ENCODE measurements at places on chromosomes 12 and 14.
A peak's percentile ranks its signal among the peaks of the same experiment; 100 is the strongest.

- DNase-seq = peak; percentile 49
Observed at GRCh38 chr12:131882804-131883520, 11.5 kb upstream of the ULK1 start.

- no peak for DNase-seq
Observed at GRCh38 chr12:46523863-46524770, 151.5 kb upstream of the SLC38A2 start.

GRCh38 chr12:26428420-26428819 is 233.0 kb downstream of the SSPN start:
- DNase-seq = no peak

DNA sequence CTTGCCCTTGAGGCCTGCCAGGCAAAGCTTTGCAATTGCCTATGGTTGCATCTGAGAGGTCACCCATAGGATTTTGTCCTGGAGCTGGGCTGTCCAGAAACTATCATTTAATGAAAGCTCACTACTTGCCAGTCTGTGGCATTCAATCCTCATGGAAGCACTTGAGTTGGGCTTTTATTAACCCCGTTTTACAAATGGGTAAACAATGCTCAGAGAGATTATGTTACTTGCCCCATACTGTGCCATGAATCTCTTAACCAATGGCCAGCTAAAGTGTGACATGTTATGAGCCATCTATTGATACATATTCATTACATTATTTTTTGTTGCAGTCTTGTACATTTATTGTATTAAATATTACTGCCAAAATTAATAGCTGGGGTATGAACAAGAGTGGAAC is 35.9 kb downstream of the PDZRN4 start:
- no peak for DNase-seq

DNA sequence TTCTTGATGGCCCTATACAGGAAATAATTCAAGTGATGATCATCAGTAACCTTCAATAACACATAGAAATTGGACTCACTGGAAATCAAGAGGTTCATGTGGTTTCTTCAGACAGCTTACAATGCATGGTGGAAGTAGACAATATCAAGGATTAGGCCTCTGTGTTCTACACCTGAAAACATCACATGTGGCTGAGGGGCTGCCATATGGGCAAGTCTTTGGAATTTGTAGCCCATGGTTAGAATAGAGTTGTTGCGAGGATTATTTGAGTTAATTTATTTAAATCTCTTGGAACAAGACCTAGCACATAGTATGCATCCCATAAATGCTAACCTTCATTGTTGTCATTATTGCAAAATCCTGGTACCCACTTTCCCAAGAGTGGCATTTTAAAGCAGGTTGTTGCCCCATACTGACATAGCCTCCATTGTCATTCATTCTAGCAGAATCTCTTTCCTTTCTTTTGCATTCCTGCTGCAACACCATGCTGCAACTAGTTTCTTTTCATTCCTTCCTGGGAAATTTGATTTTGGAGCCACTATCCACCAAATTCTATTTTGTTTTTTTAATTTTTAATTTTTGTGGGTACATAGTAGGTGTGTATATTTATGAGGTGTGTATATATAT is 352.7 kb upstream of the NAV3 start:
- no peak for DNase-seq

- no peak for DNase-seq
Observed at GRCh38 chr14:106269029-106269428, 742.6 kb downstream of the TMEM121 start.

DNA sequence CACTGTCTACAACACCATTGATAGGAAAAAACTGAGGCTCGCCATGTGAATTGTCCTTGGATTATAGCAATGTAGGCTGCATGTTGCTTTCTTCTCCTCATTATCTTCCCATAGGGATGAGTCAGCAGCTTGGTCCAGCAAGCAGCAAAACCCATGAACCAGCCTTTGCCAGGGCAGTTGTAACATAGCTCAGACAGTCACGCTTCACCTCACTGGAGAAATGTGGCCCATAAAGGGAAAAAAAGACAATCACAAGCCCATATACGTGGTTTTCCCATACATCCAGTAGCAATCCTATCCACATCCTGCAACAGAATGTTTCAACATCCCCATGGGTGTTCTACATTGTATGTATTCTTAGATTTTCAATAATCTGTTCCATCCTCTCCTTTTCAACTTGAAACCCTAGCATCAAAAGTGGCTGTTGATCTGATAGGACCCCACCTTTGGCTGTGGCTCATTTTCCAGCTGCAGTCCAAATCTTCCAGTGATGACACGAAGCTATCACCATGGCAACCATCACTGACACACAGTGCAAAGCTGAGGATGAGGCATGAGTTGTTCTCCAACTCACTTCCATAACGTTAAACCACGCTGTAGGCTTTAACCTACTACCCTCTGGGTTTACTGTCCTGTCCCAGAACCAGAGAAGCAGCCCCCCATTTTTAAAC is 34.0 kb downstream of the GRIN2B start:
- no peak for DNase-seq

- DNase-seq = peak; percentile 38
Observed at GRCh38 chr14:90534091-90534837, 137.4 kb downstream of the CALM1 start.

DNA sequence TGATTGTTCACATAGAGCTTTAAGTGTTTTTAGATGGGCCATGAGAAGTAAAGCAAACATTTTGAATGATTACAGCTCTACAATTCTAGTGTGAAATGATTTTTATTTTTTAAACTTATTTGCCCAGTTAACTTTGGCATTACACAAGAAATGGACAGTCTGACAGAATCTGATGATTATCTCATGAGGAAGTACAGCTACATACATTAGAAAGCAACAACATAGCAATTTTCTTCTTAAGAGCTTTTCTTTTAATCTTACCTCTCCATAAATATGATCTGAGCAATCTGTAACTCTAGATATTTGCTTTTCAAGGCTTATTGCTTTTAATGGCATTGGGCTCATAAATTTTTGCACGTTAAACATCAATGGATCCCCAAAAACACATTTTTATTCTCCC is 26.5 kb upstream of the PPP1R12A start:
- no peak for DNase-seq

DNA sequence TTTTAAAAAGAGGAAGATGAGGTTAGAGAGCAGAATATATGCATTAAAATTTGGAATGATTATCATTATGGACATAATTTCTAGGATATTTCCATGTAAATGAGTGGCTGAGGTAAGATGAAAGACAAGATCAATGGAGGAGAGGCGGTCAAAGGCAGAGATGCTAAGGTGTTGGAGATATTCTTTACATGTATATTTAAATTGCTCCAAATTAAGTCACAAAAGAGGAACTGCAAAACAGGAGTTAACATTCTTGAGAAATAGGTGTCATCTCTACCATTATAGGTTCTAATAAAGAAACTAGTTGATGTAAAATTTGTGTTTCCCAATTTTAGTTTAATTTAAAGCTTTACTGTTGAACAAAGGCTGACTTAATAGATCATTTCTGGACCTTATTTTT is 268.5 kb upstream of the PPFIA2 start:
- peak; percentile 15 for DNase-seq

GRCh38 chr12:131829791-131830334 is 1.7 kb downstream of the MMP17 start:
- no peak for DNase-seq

DNA sequence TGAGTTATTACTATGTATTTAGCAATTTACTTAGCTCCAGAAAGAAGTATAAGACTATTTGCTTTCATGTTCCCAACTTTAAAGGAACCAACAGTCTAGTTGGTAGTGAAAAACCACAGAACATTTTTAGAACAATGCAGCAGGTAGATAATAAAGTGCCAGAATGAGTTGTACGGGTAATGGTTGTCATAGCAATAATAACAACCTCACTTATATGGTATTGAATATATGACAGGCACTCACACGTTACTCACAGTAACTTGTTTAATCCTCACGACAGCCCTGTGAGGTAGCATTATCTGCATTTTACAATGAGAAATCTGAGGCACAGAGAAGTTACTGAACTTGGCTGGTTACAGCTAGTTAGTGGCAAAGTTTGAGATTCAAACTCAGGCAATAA is 10.6 kb upstream of the GAPDH start:
- no peak for DNase-seq

DNA sequence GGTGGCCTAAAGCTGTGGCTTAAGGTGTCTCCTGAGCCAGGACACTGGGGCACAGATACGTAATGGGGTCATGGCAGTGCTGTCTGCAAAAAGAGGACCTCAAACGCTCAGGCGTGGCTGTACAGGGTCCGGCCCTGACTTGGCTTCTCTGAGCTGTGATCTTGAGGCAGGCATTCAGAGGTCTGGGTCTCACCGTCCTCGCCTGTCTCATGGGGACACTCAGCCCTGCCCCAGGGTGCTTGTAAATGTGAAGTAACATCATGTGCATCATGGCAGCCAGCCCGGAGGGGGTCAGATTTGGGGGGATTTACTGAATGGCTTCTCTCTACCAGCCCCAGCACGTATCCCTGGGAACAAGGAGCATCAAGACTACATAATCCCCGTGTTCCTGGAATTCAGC is 28.8 kb downstream of the DIO3 start:
- DNase-seq = no peak

DNA sequence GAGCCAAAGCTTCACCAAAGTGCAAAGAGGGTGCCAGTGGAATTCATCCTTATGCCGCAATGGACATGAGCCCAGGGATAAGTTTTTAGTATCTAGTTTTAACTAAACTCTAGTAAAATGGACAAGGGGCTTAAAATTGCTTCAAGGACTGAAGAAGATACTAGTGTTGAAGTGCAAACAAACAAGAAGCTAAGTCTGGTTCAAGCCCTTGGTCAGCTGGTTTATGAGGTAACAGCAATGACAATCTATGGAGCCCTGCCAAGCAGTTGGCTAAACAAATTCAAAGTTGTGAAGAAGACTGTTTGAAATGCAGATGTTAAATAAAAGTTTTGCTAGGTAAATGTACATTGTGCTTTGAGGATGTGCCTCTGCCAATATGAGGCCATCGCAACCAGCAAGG is 209.4 kb downstream of the KTN1 start:
- no peak for DNase-seq

DNA sequence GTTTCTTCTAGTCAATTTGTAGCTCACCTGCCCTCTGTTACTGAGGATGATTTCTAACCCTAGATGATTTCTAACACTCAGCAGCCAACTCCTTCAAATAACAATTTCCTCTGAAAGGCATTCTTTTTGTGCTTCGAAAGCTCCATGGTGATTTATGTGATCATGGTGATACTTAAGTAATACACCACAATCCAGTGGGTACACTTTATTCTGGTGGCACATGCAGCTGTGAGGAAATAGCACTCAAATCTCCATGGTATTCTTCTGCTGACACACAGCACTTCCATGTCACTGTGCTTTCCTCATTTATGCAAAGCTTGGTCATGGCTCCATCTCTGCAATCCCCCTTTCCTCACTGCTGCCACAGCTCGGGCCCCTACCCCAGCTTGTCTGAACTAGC is 73.7 kb downstream of the PTPN21 start:
- no peak for DNase-seq

- DNase-seq = peak; percentile 4
Observed at GRCh38 chr14:33475623-33476022, 475.3 kb downstream of the EGLN3 start.

- no peak for DNase-seq
Observed at GRCh38 chr14:61470961-61471293, 149.5 kb downstream of the PRKCH start.

DNA sequence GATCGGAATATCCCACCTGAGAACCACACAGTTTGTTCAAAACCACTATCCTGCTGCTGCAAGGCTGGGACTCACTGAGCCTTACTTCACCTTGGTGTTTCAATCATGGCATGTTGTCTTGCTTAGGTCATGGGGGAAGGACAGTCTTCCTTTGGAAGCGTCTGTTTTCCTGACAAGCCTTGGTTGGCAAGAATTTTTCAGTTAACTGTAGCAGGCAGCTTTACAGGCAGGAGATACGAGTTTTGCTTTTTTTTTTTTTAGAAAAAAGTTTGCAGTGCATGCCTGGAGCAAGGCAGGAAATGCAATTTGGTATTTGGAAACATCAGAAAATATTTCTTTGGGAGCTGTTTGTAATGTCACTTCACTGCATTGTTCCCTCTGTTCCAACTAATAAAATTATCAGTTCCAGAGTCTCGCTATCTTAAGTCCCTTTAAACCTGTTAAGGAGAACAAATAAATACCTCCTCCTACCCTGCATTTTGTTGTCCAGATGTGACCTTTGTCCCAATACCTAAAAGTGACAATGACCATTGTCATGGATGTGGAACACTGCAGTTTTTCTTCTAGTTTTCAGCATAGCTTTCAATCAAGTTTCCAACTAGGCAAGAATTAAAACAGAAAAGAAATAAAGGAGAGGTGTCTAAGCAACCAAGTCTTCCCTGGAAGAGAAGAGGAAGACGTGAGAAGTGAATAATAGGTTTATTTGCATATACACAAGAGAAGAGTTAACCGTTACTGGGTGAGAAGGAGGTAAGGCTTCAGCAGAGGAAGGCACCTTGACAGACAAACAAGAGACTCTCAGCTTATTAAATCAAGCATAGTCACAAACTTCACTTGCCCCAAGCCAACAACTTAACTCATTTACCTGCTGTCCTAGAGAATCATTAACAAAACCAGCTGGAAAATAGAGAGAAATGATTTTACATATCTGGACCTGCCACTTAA is 71.4 kb upstream of the ACTN1 start:
- DNase-seq = no peak

- no peak for DNase-seq
Observed at GRCh38 chr14:63988579-63988978, 135.8 kb downstream of the SYNE2 start.

- DNase-seq = no peak
Observed at GRCh38 chr12:119838826-119839600, 38.1 kb downstream of the CIT start.

DNA sequence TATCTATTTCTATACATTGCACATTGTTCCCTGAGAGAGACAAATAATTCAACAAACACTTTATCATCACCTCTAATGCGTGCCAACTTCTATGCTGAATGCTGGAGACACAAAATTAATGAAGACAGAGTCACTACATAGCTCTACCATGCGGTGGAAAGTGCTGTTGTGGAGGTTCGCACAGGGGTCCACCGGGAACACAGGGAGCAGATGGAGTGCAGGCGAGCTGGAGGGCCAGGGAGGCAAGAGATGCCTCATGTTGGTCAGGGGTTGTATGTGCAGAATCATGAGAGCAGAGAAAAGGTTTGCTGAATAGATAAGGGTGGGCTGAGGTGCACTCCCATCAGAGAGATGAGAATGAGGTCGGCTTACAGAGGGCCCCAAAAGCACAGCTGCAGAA is 25.2 kb downstream of the FAM234B start:
- DNase-seq = no peak

DNA sequence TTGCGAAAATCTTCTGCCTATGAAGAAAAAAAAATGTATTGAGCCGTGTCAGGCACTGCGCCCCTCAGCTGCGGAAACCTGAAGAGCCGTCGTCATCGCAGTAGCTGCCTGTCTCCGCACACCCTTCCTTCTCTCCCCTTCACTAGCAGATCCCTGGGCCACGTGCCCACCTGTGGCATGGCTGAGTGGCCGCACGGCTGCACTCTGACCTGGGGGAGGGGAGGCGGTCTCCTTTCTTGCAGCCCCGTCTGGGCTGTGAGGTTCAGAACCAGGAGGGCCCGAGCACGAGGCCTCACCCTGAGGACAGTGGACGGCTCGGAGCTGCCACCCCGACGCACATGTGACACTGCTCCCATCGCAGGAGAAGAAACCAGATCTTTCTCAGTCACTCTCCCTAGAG is 24.9 kb downstream of the PGAM5 start:
- DNase-seq = no peak

All from KBM-7 (cell line).